Left colon (tissue), 2 donors: ENCODE measurements at places on chromosomes 7 and 10. TPM values are rescaled to one million over a fixed set of nuclear protein-coding genes. Genes with fewer than 3 reads are reported as not detected.
A peak's percentile ranks its signal among the peaks of the same experiment; 100 is the strongest.

- DNase-seq, result peak; percentile 50
Observed at GRCh38 chr7:92834507-92835260, 1.7 kb downstream of the CDK6 start.

- no peak for DNase-seq
Observed at GRCh38 chr10:67612577-67613537, 83.1 kb downstream of the CTNNA3 start.

- DNase-seq, result no peak
Observed at GRCh38 chr10:11344081-11344480, 267.4 kb downstream of the USP6NL start.

DNA sequence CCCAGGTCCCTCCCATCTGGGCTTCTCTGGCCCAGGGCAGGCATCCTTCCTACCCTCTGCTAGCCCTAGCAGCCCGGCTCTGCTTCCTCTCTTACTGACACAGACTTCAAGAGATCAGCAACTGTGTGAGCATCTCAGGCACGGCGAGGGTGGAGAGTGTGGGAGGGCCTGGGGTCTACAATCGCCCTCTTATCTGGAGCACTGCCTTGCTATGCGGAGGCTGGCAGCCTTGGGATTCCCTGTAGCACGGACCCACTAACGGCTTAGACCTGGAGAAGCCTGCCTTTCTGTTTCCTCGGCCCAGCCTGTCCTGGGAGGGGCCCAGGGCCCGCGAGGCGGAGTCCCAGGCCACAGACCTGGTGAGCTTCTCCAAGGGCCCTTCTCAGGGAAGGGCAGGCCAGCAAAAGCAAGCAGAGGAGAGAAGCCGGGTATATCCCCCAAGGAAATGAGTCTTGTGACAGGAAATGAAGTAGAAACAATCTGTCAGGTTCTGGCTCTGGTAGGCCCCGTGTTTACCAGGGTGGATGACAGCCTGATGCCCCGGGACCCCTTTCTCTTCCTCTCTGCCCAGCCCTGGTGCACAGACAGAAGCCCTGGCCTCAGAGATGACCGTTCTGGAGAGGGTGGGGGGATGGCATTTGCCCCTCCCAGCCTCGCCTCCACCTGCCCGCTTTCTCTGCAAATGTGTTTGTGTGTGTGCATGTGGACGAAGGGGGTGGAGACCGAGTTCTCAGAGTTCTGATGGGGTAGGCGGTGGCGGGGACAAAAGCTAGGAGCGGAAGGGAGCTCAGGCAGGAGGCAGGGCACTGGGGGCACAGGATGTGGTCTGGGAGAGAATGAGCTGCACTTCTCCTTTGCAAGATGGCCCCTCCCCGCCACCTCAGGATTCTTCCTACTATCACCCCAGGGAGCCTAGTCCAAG is 2.5 kb downstream of the LRCH4 start:
- peak; percentile 73 for DNase-seq

DNA sequence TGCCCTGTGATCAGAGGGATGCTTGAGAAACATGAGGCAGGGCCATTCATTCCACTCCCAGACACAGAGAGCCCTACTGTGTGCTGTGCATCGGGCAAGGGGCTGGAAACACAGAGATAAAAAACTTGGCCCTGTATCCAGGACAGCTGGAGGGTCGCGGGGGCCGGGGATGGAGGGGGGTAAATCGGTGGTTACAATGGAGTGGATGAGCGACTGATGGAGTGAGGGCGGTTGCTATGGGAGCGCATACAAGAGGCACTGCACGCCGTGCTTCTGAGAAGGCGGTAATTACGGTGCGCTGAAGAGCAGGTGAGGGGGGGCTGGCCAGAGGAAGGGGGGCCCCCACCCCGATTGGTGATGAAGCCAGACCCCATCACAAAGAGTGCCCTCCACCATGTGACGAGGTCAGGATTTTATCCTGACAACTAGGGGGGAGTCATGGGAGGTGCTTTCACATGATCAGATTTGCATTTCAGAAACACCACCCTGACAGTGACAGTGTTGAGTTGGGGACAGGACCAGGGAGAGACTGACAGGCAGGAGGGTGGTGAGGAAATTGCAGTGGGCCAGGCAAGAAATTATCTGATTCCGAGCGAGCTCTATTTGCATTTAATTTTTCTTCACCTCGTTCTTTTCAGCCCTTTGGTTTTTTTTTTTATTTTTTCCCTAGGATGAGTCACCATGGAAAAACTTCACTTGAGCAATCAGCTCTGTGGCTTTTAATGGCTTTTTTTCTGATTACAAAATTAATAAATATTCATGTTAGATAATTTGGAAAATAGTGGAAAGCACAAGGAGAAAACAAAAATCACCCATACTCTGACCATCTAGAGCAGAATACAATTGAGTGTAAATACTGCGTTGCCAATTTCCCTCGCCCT is 7.8 kb downstream of the CPA5 start:
- DNase-seq, result no peak

DNA sequence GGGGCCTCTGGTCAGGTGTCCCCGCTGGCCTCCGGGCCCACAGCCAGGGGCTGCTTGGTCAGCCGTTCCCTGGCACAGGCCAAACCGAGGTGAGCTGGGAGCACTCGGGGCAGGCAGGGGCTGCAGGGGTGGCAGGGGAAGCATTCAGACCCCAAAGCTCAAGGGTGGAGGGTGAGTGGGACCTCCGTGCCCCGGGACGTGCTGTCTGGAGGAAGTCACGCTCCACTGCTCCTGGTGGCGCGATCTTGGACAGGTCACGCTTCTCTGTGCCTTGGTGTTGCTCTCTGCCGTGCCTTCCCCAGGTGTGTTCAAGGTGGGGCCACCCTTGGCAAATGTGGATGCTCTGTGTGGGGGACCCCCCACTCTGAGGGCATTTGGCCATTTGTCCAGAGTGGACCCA is 24.6 kb upstream of the ELFN1 start:
- DNase-seq, result no peak

DNA sequence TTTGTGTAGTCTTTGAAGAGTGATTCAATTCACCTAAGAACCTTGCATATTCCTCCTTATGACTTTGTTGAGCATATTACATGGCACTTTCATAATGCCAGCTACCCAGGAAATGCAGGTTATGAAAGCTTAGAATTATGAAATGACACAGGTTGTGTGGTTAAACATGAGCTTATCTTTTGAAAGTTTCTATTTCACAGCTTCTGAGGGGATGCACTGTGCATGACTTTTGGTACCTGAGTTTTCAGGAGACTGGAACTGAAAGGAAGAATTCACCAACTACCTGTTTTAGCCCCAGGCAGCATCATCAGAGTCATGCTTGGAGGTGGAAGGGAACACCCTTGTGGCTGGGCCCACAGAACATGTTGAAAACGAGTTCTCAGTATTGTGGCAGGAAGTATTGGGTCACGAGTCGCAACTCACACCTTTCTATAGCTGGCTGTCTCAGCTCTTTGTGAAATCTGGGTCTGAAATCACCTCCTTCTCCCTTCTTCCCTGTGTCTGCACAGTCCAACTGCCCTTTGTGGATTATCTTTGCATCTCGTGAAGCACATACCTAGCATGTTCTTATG is 228.2 kb downstream of the PTEN start:
- peak; percentile 21 for DNase-seq

GRCh38 chr7:94276027-94276426 is 118.7 kb upstream of the COL1A2 start:
- no peak for DNase-seq

GRCh38 chr7:2962865-2963264 is 80.8 kb downstream of the CARD11 start:
- DNase-seq, result no peak

DNA sequence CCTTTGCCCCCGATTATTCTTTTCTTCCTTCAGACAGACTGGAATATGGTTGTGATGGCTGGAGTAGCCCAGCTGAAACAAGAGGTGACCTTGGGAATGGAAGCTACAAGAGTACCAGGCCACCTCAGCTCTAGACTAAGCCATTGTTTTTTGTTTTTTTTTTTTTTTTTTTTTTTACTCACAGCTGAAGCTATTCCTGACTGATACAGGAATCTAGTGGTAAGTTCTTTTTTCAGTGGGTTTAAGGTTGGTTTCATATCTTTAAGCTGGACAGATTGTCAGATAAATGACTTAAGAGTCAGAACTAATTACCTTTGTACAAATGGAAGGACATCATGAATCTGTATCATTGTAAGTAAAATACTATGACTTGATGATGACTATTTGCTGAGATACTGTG is 30.2 kb upstream of the PTPN12 start:
- DNase-seq, result no peak

Gene DPYSL4
- 0.45 TPM for total RNA-seq

Gene FAM20C
- total RNA-seq, result 11.3 TPM

Gene SRRM3
- 0.95 TPM for total RNA-seq

Gene SORBS1
- total RNA-seq, result 20.6 TPM

Gene RBAK
- total RNA-seq, result 10.7 TPM
